ENCODE measurements at places on chromosomes 13 and 19.

- DNase-seq: no peak
Observed at GRCh38 chr13:93328943-93329342, 102.3 kb downstream of the GPC6 start.

GRCh38 chr13:73991384-73991783 is 142.8 kb downstream of the KLF12 start:
- DNase-seq: no peak

GRCh38 chr13:112444416-112445399 is 68.6 kb downstream of the SPACA7 start:
- no peak for DNase-seq

- peak; percentile 25 for DNase-seq
Observed at GRCh38 chr19:5403968-5404640, 51.1 kb upstream of the ZNRF4 start.

DNA sequence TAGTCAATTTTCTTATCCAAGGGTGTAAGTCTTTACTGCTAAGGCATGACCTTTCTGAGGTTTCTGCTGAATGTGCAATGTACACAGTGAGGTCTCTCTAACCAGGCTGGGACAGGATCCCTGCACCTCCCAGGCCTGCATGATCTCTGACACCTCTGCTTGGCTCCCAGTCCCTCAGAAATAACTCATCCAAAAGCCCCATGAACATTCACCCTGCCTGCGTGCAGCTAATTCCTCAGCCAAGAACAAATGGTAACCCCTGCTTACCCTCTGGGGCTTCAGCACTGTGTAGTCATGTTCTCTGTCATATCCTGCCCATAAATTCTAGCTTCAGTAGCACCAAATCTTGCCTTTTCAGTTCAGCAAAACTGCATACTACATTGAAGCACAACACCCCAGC is 1146.3 kb upstream of the MIR17HG start:
- no peak for DNase-seq

DNA sequence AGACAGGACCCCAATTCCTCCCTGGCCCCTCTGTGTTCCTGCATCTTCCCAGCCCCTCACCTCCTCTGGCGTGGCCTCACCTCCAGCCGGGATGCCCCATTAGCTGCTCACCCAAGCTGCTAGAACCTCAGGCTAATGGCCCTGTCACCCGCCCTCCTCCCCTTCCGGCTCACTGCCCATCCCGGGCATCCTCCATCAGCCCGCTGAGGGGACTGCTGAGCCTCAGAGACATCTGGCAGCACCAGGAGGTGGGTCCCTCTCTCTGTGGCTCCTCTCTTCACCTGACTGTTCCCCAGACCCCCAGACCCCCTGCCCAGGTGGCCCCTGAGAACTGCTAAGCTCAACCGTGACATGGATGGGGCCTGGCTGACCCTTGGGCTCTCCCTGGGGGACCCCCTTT is 2.9 kb downstream of the FFAR1 start:
- no peak for DNase-seq

GRCh38 chr19:2484178-2484937 is 8.4 kb downstream of the GADD45B start:
- DNase-seq: no peak

DNA sequence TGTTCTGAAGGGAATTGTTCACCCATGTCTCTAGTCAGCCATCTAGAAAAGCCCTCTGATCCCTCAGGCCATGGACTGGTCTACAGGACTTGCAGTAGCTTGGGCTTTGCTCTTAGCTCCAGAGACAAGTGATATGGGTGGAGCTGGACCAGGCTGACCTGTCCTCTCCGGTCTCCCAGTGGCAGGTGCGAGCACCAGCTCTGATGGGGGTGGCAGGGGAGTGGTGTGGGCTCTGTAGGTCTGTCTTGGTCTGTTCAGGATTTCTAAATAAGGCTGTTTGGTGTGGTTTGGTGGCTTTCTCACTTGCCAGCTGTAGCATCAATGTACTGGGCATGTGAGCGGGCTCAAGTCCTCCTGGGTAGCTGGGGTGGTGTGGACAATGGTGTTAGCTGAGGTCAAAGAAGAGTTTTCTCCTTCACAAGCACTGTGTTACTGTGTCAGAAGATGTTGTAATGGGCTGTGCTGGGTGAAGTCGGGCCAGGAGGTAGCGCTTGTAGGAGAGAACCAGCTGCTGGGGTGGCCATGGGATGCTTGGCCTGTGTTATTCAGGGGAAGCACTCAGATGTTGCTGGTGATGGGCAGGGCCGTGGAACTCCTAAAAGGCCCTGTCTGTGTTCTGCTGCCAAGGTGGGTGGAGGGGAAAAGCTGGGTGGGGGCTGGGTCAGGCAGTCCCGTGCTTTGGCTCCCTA is 16.9 kb downstream of the GPC6 start:
- DNase-seq: no peak
